ENCODE measurements at places on chromosomes 6 and 20. TPM values are rescaled to one million over a fixed set of nuclear protein-coding genes. Genes with fewer than 3 reads are reported as not detected.
A peak's percentile ranks its signal among the peaks of the same experiment; 100 is the strongest.

- H3K27me3 ChIP-seq, result no peaks in the 10 kb centered on the region
- no peak overlapping the region for H3K4me3 ChIP-seq
- DNase-seq, result no peak
Observed at GRCh38 chr20:46289432-46289831, 18.9 kb downstream of the CDH22 start.

Gene PLAGL2
- 32.0 TPM for total RNA-seq

Gene KHDC1L
- total RNA-seq, result not detected

Gene IRF4
- 1.3 TPM for total RNA-seq

- H3K4me3 ChIP-seq, result no peak overlapping the region
- peaks cover 8% of the 10 kb centered on the region for H3K4me1 ChIP-seq
- peak; percentile 43 for DNase-seq
- no peaks in the 10 kb centered on the region for H3K36me3 ChIP-seq
- no peak overlapping the region for H3K27ac ChIP-seq
Observed at GRCh38 chr6:151263967-151264366, 24.2 kb downstream of the AKAP12 start.

- H3K27me3 ChIP-seq, result no peaks in the 10 kb centered on the region
- no peak overlapping the region for H3K4me3 ChIP-seq
- H3K4me1 ChIP-seq, result no peaks in the 10 kb centered on the region
- no peak for DNase-seq
- no peak overlapping the region for H3K27ac ChIP-seq
Observed at GRCh38 chr20:24879875-24880274, 69.2 kb upstream of the CST7 start.

Gene STMND1
- not detected for total RNA-seq

DNA sequence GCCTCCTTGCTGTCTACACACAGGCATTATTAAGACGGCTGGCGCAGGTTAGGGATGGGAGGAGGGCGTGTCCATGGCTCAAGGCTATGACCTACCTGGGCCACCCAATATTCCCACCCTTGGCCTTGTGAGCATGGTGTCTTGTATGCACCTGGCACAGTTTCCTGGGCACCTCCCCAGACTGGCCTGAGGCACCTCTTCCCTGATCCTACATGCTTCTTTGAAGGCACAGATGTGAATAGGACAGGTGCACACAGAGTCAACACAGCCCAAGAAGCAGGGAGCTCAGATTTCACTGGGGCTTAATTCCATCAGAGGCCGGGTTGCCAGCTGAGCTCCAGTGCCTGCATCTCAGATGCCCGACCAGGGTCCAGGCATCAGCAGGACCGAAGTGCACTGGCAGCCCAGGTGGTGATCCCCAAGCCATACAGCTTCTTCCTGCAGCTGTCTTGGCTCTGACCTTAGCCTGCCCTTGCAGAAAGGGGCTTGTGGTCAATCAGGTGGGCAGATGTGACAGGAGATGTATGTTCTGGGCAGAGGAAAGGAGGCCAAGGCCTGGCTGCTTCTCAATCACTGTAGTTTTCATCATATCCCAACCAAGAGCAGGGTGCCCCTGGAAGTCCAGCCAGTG is 287.7 kb downstream of the CLIC5 start:
- no peak for DNase-seq
- H3K4me1 ChIP-seq, result no peaks in the 10 kb centered on the region
- no peaks in the 10 kb centered on the region for H3K36me3 ChIP-seq
- H3K27ac ChIP-seq, result no peak overlapping the region
- no peaks in the 10 kb centered on the region for H3K27me3 ChIP-seq
- H3K4me3 ChIP-seq, result no peak overlapping the region

- no peaks in the 10 kb centered on the region for H3K36me3 ChIP-seq
- no peak for DNase-seq
- H3K27ac ChIP-seq, result no peak overlapping the region
- H3K4me3 ChIP-seq, result no peak overlapping the region
- H3K27me3 ChIP-seq, result no peaks in the 10 kb centered on the region
Observed at GRCh38 chr6:116246089-116246488, 7.8 kb downstream of the TSPYL4 start.

DNA sequence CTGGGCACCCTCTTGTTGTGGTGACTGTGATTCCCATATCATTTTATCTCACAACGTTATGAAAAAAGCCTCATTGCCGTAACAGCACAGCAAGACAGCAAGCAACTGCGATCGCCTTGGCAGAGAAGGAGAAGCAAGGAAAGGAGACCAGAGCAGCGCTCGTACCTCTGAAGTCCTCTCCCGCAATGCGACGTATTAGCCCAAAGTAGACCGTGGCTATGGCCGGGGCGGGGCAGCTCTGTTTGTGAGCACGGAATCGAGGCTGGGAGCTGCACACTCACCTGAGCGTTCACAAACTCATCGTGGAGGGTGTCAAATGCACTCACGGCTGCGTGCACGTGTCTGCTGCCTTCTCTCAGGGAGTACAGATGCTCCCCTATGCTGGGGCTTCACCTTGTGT is 76.1 kb downstream of the YTHDF1 start:
- H3K27ac ChIP-seq, result no peak overlapping the region
- no peaks in the 10 kb centered on the region for H3K27me3 ChIP-seq
